ENCODE measurements at places on chromosomes 2 and 18.

GRCh38 chr2:223121283-223121682 is 69.3 kb downstream of the KCNE4 start:
- no peak for DNase-seq

DNA sequence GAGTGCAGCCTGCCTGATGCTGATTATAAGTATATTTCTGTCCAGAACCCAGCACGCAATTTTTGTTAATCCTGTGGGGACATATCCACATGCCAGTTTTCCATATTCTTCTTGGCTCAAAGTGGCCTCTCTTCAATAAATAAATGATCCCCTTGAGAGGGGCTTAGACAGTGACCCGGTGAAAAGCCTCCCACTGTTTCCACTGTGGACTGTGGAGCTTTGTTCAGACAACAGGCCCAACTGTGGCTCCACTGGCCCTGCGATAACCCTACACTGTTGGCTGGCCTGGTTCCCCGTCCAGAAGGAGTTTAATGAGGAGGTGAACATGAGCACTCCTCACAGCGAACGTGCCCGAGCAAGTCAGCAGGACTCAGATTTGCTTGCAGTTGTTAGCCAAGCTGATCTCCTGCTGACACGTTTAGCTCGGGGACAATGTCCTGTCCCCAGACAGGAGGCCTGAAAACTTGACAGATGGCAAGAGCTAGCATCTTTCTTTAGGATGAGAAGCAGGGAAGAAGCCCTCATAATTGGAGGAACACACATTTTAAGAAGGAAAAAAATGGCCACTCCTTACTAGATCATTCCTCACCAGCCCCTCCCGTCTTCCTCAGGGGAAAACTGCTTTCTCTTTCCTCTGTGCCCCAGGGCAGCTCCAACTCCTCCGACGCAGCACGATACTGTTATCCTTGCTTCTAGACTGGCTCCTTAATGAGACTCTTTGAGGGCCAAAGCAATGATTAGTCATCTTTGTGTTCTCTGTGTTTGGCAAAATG is 20.0 kb upstream of the MTCL1 start:
- peak; percentile 27 for DNase-seq

GRCh38 chr18:681985-682384 is 24.5 kb downstream of the TYMS start:
- no peak for DNase-seq

DNA sequence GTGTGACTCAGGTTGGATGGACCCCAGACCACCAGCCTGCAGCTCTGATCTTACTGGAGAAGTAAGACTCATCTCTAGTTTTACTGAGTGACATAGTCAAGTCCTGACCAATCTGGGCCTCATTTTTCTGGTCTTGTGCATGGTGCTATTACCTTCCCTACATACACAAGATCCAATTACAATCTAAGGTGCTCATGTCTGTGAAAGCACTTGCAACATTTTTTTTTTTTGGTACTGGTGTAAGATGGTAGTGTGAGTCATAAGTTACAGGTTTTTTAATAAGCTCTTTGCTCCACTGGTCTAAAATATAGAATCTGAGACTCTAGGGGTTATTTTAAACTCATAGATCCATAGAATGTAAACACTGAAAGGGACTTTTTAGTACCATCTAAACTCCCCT is 117.3 kb upstream of the EFEMP1 start:
- DNase-seq, result peak; percentile 15

- DNase-seq, result peak; percentile 36
Measured at GRCh38 chr2:49490710-49491109, 336.4 kb upstream of the FSHR start.

Data from kidney tubule cell (primary cell).